ENCODE measurements at places on chromosomes 7 and 10.

- DNase-seq = no peak
Measured at GRCh38 chr10:102984086-102984485, 66.0 kb downstream of the CNNM2 start.

DNA sequence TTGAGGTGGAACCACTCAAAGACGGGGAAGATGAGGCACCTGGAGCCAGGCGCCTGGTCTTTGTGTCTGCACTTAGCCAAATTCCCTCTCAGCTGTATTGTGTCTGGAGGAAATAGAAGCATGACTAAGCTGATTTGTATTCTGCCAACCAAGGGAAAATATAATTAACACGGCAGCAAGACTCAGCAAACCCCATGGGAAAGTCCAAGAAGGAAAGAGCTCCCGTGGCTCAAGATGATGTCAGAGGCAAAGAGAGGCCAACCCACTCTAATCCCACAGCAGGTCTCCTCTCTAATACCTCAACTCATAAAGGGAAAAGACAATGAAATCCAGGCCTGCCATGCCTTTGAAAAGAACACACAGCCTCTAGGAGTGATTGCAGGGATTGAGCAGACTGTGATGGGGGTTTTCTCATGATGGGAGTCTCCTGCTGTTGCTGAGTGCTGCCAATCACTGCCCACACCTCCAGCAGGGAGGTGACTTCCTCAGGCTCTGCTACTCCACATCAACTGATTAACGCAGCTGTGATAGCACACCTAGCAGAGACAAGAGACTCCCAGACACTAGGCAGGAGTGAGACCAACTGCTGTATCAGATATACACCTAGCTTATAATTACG lies 255.5 kb upstream of the C7orf33 start:
- peak; percentile 76 for DNase-seq

GRCh38 chr7:24325708-24326107 lies 41.7 kb downstream of the NPY start:
- DNase-seq = no peak

GRCh38 chr10:133157662-133158436 lies 2.2 kb upstream of the KNDC1 start:
- no peak for DNase-seq

- peak; percentile 80 for DNase-seq
Measured at GRCh38 chr7:25073451-25073850, 51.6 kb downstream of the CYCS start.

GRCh38 chr7:20777377-20778062 lies 9.2 kb downstream of the SP8 start:
- DNase-seq = no peak

DNA sequence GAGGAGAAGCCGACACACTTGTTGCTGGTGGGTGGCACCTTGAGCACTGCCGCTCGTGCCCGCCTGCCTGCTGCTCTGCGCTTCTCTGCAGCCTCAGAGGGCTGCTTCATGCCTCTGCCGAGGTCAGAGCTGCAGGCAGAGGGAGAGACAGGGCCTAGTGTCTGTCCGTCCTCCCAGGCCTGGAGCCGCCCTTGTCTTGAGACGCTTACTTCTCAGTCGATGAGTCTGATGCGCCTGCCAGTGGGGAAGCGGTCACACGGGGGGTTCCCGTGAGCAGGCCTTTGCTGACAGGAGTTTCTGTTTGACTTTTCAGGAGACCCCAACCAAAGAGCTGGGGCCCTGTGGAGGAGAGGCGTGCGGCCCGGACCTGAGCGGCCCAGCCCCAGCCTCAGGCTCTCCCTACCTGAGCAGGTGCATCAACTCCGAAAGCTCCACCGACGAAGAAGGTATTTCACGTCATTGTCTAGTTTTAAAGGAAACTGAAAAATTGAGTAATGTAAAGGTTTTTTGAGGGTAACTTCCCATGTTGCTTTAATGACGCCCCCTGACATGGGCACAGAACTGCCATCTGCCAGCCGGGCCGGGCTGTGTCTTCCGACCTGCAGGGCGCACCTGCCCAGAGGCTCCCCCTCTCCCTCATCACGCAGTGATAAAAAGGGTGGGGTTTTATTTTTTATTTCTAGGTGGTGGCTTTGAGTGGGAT lies 7.8 kb upstream of the BHLHA15 start:
- DNase-seq = no peak

DNA sequence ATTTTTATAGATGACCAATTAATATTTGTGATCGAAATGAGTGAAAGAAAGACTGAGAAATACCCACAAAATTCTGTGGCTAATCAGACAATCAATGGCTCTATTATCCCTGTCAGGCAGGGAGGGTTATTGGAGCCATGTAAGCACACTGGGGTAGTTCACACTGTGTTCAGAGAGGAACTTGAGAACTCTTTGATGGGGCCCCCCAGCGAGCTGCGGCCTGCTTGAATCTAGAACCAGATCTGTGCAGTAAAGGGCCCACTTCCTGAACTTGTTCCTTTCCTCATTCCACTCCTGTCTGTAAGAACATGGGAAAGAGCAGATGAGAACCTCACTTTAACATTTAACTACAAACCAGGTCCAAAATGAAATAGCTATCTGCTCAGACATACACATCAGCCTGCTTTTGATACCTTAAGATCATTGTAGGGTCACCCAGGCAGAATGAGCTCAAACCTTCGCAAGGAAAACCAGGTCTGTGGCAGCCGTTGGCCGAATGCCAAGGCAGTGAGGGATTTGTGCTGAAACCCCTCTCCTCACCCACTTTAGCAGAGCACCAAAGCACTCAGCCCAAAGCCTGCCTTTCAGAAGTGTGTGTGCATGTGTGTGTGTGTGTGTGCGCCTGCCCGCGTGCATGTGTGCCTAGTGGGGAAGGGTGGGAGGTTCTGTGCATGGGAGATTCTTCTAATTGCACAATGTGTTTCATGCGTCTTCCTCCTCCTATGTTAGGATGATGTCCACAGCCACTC lies 365.6 kb upstream of the MGMT start:
- DNase-seq = no peak

DNA sequence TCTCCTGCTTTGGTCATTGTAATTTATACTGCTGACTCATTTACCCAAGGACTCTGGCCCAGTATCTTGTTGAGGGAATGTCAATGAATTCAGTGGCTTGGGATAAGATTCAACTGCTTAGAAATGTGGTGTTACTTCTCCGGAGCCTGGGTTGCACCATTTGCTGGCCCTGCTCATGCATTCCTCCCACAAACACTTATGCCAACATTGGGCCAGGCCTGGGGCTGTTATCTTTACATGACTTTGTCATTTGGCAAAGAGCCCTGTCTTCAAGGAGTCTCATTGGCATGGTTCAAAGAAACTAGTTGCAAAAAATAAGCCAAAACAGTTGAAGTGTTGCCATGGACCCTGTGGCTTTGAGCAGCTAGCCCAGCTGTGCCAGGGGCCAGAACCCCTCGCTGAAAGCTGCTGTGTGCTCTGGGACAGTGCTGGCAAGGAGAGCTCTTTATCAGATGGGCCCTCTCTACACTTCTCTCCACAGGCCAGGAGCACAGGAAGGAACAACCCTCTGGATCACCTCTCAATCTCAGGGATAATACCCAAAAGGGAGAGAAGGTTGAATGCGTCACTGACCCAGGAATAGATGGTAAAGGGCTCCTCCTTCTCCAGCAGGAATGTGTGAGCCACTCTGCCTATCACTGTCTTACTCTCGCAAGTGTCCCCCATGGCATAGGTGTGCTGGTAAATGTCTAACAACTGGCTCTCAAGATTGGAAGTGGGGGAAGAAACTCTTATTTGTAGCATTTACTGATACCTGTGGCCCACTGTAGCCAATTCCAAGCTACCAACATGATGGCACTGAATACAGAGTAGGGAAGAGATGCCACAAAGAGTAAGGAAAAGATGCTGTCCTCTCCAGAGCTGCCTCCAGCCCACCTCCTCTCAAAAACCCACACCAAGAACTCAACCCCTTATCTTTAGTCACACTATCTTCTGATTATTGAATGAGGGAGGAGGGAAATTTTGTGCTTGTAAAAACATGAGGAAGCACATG lies 23.5 kb upstream of the PDE1C start:
- peak; percentile 83 for DNase-seq

GRCh38 chr7:3149231-3149995 lies 105.7 kb upstream of the CARD11 start:
- DNase-seq = no peak

DNA sequence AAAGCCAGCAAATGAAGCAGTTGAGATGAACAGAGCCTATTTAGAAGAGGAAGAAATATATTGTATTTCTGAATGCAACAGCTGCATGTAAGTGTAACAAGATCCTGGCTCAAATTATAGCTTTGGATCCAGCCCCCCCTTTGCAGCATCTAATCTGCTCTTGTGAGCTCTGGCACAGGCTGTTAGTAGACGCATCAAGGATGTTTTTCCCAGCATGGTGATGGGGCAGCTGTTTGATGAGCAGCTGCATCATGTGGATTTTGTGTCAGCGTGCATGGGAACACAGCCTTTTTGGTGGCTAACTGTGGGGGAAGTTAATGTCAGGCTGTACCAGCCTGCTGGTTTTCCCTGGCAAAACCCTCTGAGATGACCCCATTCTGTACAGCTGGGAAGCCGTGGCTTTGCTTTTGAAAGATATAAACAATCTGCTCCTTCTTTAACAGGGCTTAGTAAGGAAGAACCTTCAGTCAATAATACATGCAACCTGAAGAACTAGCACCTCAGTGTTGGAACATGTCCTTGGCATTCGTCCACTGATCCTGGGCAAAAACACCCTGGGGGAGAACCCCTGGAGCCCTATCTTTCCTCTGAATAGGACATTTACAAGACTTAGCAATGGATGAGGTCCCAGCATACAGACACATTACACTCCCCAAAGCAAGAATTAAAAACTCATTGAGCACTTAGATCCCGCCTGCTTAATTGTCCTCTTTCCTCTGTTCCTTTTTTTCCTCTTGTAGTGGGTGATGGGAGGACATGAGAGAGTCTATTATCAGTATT lies 70.6 kb downstream of the NPS start:
- DNase-seq = no peak

DNA sequence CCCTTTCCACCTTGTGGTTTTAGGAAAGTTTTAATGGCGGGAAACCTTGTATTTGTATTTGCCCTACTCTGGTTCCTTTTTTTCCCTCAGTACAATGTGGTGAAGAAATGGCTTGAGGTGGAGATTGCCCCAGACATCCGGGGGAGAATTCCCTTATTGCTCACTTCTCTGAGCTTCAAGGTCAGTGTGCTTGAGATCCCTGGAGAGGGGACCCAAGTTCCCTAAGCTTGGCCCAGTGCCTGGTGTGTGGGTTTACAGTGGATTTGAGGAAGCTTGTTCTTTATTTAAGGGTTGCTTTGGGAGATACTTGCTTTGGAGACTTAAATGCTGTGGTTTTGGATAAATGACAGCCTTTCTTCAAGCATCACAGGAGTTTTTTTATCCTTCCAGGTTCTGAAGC lies 18.3 kb downstream of the CALHM2 start:
- DNase-seq = no peak

- DNase-seq = peak; percentile 85
Measured at GRCh38 chr10:105188737-105189462, 547.8 kb downstream of the SORCS3 start.

DNA sequence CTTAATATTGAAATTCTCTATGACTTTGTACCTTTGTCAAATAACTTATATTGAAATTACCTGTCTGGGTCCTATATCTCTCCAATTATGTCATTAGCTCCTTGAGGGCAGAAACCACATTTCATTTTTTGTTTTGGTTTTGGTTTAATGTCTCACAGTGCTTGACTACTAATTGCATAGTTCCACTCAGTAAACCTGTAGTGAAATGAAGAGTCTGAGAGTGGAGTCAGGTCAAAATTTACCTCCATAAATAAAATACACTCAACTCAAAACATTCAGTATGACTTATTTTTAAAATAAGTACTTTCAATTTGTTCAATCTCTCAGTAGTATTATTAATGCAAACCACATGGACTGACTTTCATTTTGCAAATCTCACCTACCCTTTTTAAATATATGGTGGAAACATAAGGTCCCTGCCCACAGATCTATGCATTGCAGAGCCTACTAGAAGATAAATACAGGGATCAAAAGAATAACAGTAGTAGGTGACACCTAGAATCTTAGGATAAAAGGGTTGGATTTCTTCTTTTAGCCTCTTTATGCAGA lies 32.5 kb downstream of the PDE1C start:
- no peak for DNase-seq

- peak; percentile 3 for DNase-seq
Measured at GRCh38 chr10:125554016-125554703, 128.8 kb downstream of the TEX36 start.

DNA sequence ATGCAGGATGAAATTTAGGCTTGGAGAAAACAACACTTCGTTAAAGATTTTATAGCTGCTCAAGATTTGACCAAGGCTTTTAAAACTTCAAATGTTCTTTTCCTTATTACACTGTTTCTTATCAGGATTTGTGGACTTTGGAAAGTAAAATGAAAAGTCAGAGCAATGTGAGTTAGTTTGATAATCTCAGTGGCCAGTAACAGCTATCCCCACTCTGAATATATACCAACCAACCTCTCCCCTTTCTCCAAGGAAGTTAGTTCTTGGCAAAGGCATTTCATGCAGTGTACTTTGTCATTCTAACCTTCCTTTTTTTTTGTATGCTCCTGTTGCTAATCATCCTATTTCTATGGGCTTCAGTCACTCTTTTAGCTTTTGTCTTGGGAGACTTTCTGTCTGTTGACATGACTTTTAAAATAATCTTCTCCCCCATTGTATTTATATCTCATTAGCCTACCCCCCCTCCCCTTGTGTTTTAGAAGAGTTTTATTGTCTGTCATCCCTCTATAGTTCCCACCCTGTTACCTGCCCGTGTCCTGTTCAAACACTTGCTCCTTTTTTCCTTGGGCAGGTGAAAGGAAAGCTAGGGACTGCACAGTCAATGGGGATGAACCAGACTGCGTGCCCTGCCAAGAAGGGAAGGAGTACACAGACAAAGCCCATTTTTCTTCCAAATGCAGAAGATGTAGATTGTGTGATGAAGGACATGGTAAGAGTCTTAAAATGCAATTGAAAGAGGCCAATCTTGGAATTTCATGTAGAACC lies 16.7 kb downstream of the FAS start:
- DNase-seq = no peak

DNA sequence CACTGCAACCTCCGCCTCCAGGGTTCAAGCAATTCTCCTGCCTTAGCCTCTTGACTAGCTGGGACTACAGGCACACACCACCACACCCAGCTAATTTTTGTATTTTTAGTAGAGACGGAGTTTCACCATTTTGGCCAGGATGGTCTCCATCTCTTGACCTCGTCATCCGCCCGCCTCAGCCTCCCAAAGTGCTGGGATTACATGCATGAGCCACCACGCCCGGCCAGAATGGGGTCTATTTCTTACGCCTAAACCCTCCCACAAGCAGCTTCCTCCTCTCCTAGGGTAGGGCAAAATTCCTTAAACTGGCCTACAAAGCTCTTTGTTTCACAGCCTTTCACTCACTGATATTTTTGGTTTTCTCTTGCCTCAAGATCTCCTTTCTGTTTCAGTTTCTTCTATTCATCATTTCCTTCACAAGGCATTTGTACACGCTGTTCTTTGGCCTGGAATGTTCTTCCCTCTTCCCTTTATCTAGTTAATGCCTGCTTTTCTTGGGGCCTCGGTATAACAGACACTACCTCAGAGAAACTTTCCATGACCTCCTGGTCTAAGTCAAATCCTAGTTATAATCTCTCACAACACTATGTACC lies 6.7 kb downstream of the CPEB3 start:
- no peak for DNase-seq

Measured in fibroblast of skin of abdomen (primary cell).